Brain (organoid and tissue), 16 donors: ENCODE measurements at places on chromosomes 4 and X.

- DNase-seq = no peak
These were observed 51.9 kb upstream of the USP9X start for GRCh38 chrX:41033299-41033698.

GRCh38 chrX:150889131-150889530 lies 9.3 kb downstream of the CD99L2 start:
- no peak for DNase-seq

- DNase-seq = no peak
These were observed 197.7 kb downstream of the CAMK2D start for GRCh38 chr4:113563691-113564378.

DNA sequence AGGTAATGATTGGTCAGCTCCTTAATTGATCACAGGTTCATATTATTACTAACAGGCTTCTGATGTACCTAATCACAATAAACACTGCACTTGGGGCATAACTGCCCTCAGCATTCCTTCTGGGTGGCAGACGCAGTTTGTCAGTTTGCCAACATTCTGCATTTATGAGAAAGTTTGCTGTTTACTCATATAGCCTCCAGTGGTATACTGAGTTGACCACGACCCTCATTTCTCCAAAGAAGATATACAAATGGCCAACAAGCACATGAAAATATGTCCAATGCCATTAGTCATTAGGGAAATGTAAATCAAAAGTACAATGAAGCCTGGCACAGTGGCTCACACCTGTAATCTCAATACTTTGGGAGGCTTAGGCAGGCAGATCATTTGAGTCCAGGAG lies 26.3 kb downstream of the EFHC2 start:
- no peak for DNase-seq

DNA sequence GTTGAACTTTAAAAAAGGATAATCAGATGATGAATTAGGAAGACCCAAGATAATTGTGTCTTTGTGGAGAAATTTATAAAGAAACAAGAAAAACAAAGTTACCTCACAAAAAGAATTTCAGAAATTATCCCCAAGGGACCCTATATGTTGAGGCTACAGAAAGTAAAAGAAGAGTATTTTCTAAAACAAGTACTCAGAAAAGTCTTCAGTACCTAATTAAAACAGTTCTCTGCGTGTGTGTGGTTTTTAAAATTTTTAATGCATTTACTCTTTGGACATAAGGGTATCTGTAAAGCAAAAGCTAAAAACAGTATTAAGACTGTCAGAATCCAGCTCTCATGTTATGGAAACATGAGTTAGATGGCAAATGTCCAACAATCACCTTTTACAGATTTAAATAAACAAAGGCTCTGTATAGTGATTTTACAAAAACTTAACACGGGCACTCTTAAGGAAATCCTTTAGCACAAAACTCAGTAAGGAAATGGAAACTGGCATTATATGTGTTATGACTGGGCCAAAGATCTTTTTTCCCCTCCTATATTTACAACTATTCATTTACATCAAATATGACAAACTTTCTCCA lies 187.5 kb downstream of the NSUN7 start:
- no peak for DNase-seq

GRCh38 chrX:104567506-104567905 lies 1.5 kb downstream of the IL1RAPL2 start:
- peak; percentile 64 for DNase-seq

DNA sequence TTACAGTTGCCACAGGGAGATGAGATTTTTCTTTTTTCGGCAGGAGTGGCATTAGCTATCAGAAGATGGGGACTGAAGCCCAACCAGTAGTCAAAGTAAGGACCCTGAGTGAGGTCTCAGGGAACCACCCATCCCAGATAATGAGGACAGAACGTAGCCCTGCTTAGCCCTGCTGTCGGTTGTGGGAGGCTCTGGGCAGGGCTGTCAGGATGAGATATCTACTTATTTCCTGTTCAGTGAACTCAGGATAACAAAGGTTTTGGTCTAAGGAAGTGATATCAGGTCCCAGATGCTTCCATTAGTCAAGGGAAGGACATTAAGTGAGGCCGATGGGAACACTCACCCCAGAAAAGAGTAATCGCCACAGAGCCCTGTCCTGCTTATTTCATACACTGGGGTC lies 2.3 kb downstream of the MAGEB16 start:
- DNase-seq = no peak

GRCh38 chrX:105460376-105460775 lies 239.9 kb upstream of the TEX13A start:
- no peak for DNase-seq

DNA sequence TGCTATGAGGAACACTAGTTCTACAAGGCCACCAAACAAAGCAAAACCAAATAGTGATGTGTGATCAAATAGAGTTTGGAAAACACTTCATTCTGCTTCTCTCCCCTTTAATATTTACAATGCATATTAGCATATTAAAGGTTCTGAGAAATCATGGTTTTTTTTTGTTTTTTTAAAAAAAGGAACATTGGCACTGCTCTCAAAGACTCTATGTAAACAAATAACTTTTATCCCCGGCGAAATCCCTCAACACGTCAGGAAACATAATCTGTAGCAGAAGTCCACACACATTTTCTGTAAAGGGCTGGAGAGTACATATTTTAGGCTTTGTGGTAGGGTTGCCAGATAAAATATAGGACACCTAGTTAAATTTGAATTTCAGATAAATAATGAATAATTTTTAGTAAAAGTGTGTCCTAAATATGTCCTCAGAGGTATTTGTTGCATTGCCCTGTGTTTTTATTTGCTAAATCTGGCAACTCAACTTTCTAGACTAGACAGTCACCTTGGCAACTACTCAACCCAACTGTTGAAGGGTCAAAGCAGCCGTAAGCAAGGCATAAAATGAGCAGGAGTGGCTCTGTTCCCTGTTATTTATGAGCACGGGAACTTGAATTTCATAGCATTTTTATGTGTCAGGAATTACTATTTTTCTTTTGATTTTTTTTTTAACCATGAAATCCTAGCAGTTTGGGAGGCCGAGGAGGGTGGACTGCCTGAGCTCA lies 8.6 kb downstream of the SPATA4 start:
- no peak for DNase-seq

GRCh38 chrX:113202601-113203000 lies 362.0 kb upstream of the AMOT start:
- no peak for DNase-seq

DNA sequence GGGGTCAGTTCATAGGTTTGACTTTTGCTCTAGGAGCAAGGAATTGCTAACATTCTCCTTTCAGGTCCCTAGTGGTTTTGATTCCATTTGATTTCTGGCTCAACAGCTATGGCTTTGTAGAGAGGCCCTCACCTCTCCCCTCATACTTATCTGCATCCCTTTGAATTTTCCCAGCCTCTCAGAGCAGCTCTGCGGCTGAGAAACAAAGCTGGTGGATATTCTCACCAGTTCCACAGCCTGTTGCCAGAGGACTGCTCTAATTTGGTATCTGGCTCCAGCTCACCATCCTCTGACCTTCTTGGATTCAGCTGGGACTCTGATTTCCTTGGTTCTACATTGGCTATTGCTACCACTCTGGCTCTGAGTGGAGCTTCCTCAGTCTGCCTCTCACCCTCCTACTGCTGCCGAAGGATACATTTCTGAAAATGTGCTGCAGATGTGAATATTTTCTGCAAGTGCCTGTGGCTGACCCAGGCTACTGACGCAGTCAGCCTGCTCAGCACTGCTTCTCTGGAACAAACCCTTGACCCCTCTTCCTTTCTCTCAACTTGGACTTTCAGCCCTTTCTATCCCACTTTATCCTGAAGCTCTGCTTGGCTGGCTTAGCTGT lies 110.9 kb upstream of the ENPEP start:
- no peak for DNase-seq

DNA sequence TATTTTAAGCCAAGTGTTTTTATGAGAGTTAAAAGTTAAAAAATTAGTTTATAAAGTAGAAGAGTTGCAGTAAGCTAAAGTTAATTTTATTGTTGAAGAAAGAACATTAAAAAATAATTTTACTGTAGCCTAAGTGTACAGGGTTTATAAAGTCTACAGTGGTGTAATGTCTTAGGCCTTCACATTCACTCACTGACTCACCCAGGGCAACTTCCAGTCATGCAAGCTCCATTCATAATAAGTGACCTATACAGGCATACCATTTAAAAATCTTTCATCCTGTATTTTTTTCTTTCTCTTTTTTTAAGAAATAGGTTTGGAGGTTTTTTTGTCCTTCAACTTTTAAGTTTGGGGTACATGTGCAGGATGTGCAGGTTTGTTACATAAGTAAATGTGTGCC lies 87.9 kb upstream of the NR3C2 start:
- no peak for DNase-seq

- DNase-seq = no peak
These were observed 469.9 kb downstream of the PCDH10 start for GRCh38 chr4:133618963-133619362.

DNA sequence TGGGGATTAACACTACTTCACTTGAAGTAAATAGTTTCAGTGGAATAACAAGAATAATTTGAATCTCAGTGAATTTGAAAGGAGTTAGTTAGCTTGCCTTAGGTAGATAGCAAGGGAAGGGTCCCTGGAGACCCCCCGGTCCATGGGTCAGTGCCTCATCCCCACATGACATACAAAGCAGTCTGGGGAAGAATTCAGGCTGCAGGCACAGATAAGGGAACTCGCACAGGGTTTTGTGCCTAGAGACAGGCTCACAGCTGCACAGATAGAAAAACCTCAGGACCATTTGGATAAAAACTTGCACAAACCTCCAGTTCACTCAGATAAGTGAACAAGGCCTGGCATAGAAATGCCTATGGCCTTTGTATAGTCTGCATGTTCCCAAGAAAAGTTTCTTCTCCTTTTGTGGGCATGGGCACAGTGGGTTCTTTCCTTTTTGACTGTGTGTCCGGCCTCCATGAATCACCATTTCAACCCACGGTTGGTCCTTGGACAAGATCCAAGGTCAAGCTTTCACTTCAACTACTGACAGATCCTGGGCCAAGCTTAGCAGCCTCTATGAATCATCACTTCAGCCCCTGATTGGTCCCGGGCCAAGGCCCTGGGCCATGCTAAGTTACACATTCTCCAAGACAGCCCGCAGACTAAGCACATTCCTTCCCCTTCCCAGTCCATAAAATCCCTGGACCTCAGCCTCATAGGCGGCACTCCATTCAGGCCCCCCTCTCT lies 108.3 kb upstream of the KLHL4 start:
- peak; percentile 69 for DNase-seq

DNA sequence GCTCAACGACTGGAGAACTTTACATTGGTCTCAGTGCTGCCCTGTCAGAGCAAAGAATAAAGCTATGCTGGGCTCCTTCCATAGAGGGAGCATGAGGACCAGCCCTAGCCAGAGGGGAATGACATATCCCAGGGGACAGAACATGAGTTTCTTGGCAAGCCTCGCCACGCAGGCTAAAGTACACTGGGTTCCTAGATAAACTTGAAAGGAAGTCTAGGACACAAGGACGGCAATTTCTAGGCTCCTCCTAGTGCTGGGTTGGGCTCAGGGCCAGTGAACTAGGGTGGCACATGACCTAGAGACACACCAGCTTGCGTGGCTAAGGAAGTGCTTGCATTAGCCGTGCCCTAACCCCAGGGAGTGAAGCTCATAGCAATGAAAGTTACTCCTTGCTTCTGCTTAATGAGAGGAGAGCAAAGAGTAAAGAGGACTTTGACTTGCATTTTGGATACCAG lies 141.0 kb downstream of the MAB21L2 start:
- DNase-seq = no peak

GRCh38 chrX:137067147-137067546 lies 33.4 kb upstream of the GPR101 start:
- DNase-seq = no peak
